ENCODE measurements at places on chromosomes 6 and 20.

GRCh38 chr6:31048099-31048498 is 37.8 kb downstream of the MUC22 start:
- DNase-seq: no peak

GRCh38 chr6:14665827-14666724 is 548.5 kb downstream of the CD83 start:
- no peak for DNase-seq

DNA sequence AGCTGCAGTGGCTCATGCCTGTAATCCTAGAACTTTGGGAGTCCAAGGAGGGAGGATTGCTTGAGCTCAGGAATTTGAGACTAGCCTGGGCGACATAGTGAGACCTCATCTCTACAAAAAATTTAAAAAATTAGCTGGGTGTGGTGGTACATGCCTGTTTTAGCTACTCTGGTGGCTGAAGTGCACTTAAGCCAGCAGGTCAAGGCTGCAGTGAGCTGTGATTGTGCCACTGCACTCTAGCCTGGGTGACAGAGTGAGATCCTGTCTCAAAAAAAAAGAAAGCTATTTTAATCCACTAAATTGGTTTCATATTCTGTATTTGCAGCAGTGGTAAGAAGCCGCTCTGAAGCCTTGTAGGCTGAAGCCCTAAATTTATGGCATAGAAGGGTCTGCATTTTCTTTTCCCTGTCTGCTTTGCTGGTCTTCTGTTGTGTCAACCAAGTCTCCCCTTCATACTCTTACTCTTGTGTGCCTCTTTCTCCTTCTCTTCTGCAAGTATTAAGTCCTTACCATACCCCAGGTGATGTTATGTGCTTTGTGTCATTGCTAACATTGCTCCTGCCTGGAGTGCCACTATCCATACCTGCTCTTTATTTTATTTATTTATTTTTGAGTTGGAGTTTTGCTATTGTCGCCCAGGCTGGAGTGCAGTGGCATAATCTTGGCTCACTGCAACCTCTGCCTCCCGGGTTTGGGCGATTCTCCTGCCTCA is 70.9 kb downstream of the MYO6 start:
- no peak for DNase-seq

GRCh38 chr6:45454008-45454911 is 76.5 kb upstream of the SUPT3H start:
- no peak for DNase-seq

- DNase-seq: no peak
Observed at GRCh38 chr6:107866606-107867301, 42.6 kb upstream of the SCML4 start.

GRCh38 chr20:46202766-46203509 is 84.8 kb downstream of the CD40 start:
- no peak for DNase-seq

- DNase-seq: no peak
Observed at GRCh38 chr6:127481111-127481510, 21.9 kb upstream of the KIAA0408 start.

- DNase-seq: no peak
Observed at GRCh38 chr20:15289337-15289736, 951.9 kb upstream of the FLRT3 start.

- no peak for DNase-seq
Observed at GRCh38 chr6:3894590-3895311, 45.6 kb downstream of the FAM50B start.

GRCh38 chr20:47380481-47380880 is 24.0 kb upstream of the ZMYND8 start:
- no peak for DNase-seq

- no peak for DNase-seq
Observed at GRCh38 chr20:42779216-42779615, 410.5 kb downstream of the PTPRT start.

- DNase-seq: peak; percentile 43
Observed at GRCh38 chr6:170107606-170108222, 183.2 kb downstream of the DLL1 start.

DNA sequence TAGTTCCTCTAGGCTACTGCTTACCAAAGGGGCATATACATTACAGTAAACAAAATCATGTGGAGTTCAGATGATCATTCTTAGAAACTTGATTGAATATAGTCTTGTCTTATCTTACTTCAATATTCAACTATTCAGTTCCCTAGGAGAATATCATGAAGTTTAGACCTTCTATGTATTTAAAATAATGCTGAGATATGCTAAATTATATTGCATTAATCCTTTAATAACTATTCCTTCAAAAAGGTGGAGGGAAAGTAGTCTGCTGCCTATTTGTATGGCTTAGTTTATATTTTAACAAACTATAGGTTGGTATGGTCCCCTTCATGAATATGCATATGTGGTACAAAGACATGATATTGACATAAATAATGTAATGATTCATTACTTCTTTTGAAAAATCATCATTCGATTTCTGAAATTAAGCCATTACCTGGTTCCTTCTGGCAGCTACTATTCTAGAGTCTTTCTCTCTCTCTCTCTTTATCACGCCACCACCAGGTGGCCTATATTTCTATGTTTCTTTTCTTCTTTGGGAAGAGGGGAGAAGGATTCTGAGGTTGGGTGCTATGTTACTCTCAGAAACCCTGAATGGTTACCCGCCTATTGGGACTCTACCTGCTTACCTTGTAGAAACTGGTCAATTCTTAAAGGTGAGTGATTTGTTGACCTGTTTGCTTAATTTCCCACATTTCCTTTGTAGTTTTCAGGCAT is 855.8 kb downstream of the HACE1 start:
- DNase-seq: no peak

- peak; percentile 93 for DNase-seq
Observed at GRCh38 chr6:163335671-163336545, 78.6 kb upstream of the QKI start.

DNA sequence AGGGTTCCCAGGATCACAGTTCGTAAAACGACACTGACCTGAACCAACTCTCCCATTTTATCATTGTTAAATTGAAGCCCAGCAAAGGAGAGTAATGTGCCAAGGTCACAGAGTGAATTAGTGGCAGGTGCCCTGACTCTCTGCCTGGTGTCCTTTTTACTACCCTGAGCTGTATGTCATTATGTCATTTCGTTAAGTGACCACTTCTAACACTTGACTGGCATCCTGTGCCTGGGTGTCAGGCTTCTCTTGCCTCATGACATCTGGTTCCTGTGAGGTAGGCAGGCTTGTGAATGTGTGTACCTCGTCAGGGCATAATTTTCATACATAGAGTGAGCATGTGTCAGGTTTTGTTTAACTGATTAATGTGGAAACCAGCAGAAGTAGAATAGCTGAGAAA is 48.6 kb downstream of the RALY start:
- DNase-seq: no peak

- no peak for DNase-seq
Observed at GRCh38 chr6:15520626-15521203, 142.1 kb downstream of the DTNBP1 start.

DNA sequence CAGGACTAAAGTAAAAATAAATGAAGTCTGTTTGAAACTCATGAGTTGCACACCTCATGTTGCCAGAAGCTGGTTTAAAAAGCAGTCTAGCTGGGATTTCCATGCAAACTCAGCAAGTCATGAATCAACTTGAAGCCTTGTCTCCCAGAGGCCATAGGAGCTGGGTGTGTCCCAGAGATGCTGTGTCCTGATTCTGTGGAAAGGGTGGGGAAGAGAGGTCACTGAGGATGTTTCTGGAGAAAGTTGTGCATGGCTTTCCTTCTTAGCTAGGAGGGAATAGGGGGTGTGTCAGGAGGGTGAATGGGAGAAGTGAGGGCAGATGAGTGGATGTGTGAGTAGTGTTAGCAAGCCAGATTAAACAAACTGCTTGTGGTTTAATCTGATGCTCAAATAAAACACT is 111.3 kb downstream of the ADAT2 start:
- DNase-seq: no peak

DNA sequence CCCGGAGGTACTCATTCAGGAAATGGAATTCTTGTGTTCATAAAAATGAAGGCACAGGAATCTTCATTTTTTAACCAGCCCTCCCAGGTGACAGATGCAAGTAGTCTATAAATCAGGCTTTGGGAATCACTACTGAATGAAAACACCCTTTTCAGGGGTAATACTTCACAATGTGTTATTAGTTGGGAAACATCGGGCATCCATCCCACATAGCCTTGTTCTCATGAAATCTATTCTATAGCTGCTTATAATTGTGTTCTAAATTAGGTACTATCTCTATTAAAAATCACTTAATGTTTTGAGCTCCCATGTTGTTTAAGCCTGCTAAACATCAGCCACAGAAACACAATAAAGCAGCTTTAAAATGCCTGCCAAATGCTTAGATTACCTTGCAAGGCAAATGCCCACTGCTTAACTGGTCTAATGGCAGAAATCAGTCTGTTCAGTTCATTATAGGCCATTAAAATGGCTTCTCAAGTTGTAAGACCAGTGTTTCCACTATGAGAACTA is 94.9 kb downstream of the L3MBTL3 start:
- no peak for DNase-seq

- no peak for DNase-seq
Observed at GRCh38 chr6:51559059-51559458, 528.4 kb downstream of the PKHD1 start.

GRCh38 chr6:127938701-127939100 is 37.8 kb upstream of the THEMIS start:
- no peak for DNase-seq
